ENCODE measurements at places on chromosomes 7 and 10.
A peak's percentile ranks its signal among the peaks of the same experiment; 100 is the strongest.

DNA sequence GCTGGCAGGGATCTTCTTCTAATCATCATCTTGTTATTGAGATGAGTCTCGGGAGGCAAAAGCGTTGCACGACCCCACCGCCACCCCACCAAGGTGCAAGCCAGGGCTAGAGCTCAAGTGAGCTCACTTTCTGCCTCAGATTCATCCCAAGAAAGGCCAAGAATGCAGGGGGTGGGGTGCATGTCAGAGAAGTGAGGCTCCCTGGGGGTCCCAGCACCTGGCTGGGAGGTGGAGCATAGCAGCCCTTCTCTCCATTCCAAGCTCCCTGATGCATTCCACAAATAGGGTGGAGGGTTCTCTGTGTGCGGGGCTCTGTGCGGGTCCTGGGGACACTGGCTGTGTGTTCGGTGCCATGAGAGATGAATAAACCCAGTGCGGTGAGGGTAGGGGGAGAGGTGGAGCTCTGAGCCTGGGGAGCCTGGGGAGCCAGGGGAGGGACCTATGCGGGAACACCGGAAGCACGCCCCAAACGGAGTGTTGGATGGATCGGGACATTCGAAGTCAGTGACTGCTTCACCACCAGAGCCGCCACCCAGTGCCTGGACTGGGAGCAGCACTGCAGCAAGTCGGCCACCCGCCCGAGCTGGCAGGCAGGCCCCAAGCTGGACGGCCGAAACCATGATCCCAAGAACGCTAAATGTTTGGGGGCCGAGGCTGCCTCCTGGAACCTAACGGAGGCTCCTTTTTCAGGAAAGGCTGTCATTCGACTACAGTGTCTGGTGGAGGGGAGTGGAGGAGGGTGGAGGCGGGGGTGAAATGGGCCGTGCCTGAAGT lies 17.9 kb upstream of the HMX3 start:
- no peak for DNase-seq

- no peak for DNase-seq
Measured at GRCh38 chr10:125281091-125281490, 120.7 kb upstream of the CTBP2 start.

- peak; percentile 31 for DNase-seq
Measured at GRCh38 chr10:63376560-63377304, 89.0 kb downstream of the JMJD1C start.

- no peak for DNase-seq
Measured at GRCh38 chr7:112366886-112367285, 83.4 kb upstream of the IFRD1 start.

GRCh38 chr10:3500408-3500856 lies 284.6 kb downstream of the KLF6 start:
- DNase-seq, result no peak

- DNase-seq, result no peak
Measured at GRCh38 chr7:121519548-121520521, 123.7 kb upstream of the FAM3C start.

- no peak for DNase-seq
Measured at GRCh38 chr7:6546498-6547251, 4.6 kb downstream of the GRID2IP start.

- no peak for DNase-seq
Measured at GRCh38 chr7:45224832-45225231, 67.2 kb downstream of the RAMP3 start.

DNA sequence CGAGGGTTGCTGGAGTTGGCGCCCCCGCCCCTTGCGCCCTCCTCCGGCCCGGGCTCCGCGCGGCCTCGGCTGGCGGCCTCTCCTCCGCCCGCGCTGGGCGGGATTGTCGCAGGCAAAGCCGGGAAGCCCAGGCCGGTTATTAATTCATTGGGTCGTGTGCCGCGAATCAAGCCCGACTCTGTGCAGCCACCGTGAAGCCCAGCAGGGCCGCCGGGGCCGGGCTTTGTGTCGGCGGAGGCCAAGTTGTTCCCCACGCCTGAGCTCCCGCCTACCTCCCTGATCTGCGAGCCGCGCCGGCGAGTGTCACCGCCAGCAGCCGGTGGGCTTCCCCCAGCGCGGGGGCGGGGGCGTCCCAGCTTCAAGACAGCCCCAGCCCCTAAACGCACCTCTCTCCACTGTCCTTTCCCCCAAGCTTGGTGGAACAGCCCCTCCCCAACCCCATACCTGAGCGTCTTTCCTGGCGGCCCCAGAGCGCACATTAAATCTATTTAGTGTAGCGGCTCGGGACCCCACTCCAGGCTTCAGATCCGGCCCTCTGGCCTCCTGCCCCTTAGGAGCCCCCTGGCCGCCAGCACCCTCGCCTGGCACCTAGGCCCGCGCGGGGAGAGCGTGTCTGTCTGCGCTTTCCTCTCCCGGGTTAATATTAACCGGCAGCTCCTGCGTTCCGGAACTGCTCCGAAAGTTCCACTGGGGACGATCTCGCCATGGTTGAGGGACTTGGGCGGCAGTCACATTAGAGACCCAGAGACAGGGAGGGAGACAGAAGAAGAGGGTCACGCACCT lies 3.5 kb downstream of the SHH start:
- DNase-seq, result no peak

- DNase-seq, result no peak
Measured at GRCh38 chr10:963655-964054, 24.6 kb upstream of the GTPBP4 start.

Data from OCI-LY7 (cell line).